ENCODE measurements at places on chromosomes 16 and 17.

DNA sequence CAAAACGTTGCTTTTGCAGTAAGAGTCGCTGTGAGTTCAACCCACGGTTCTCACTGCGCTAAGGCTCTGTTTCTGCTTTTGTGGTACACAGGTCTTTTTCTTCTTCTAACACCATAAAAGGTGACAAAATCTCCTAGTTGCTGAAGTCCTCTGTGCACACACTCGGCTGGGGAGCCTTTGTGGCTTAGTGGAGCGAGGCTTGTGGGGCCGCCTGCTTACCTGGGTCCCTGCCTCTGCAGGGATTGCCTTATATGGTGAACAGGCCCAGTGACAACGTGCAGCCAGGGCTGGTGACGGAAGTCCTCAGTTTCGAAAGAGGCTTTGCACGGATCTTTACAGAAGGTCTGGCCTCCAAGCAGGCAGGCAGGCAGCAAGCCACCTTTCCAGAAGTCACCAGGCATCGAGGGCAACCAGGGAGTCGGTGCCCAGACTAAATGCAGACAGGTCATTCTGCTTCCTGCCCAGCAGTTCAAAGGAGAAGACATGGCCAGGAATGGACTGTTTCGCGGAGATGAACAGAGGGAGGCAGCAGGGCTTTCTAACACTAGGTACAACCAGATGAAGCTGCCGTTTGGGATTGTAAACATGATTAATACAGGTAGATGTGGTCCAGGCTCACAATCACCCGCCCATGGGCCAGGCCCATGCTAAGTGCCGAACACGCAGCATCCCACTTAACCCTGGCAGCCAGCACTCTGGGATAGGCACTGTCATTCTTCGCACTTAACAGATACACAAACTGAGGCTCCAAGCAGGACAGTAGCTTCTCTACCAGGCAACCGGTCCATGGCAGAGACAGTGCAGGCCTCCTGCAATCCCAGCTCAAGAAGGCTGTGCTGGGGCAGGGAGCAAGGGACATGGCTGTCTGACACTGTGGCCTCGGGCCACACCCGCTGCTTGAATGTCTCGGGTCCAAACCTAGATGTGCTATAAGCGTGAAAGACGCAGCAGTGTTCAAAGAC is 10.7 kb upstream of the MEAK7 start:
- no peak overlapping the region for H3K4me3 ChIP-seq
- H3K27ac ChIP-seq = no peak overlapping the region
- H3K4me1 ChIP-seq = no peaks in the 10 kb centered on the region
- H3K27me3 ChIP-seq = no peaks in the 10 kb centered on the region

GRCh38 chr16:78684030-78684611 is 584.7 kb downstream of the WWOX start:
- H3K27me3 ChIP-seq = no peaks in the 10 kb centered on the region
- no peak for DNase-seq
- no peaks in the 10 kb centered on the region for H3K36me3 ChIP-seq
- no peak overlapping the region for H3K4me3 ChIP-seq
- no peaks in the 10 kb centered on the region for H3K4me1 ChIP-seq

DNA sequence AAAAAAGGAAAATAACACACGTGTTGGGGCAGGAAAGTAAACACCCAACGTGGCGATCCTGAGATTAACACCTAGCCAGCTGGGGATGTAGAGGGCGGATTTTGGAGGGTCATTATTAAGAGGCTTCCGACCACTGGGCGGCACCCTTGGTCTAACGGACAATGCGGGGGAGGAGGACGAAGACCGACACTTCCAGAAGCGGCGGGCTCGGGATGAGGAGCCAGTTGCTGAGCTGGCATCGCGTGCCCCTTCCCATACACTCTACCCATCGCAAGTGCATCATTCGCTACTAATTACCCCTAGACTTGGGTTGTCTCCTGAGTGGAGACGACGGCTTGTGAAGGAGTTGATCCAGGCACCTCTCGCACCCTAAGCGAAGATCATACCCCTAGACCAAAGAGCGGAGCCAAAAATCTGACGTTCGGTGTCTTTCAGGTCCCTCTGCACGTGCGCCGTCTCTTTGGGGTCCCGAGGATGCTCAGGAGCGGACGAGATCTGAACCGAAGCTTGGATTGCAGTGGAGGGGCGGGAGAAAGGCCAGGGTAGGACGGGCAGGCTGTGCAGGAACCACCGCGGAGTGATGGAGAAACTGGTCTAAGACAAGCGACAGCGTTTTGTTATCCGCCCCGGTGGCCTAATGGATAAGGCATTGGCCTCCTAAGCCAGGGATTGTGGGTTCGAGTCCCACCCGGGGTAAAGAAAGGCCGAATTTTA is 17.6 kb downstream of the ZNF213 start:
- no peak overlapping the region for H3K4me3 ChIP-seq
- peak overlapping the region; percentile 38 for H3K27ac ChIP-seq
- peak; percentile 85 for DNase-seq
- H3K36me3 ChIP-seq = no peaks in the 10 kb centered on the region

GRCh38 chr16:7372095-7372494 is 39.5 kb downstream of the RBFOX1 start:
- H3K4me3 ChIP-seq = no peak overlapping the region
- no peak for DNase-seq
- H3K27me3 ChIP-seq = no peaks in the 10 kb centered on the region
- no peaks in the 10 kb centered on the region for H3K36me3 ChIP-seq
- no peak overlapping the region for H3K27ac ChIP-seq
- no peaks in the 10 kb centered on the region for H3K4me1 ChIP-seq

DNA sequence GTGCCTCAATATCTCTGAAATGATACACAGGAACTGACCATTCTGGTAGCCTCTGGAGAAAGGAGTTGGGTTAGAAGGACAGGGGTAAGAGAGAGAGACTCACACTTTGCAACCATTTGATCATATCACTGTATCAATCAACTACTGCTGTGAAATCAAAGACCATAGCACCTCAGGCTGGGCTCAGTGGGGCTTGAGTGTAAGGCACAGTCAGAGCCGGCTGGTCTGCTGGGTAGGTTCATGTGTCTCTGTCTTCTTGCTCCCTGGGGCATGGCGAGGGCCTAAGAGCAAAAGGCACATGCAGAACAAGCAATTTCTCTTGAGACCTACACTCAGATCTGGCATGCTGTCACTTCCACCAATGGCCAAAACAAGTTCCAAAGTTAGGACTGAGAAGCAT is 46.7 kb upstream of the C16orf82 start:
- H3K27ac ChIP-seq = no peak overlapping the region
- DNase-seq = no peak
- no peak overlapping the region for H3K4me3 ChIP-seq
- H3K36me3 ChIP-seq = no peaks in the 10 kb centered on the region

GRCh38 chr16:49637933-49638672 is 217.8 kb downstream of the ZNF423 start:
- DNase-seq = no peak
- peaks cover 20% of the 10 kb centered on the region for H3K4me1 ChIP-seq
- no peaks in the 10 kb centered on the region for H3K27me3 ChIP-seq
- H3K36me3 ChIP-seq = no peaks in the 10 kb centered on the region

GRCh38 chr16:56414366-56414765 is 11.0 kb downstream of the AMFR start:
- peaks cover 5% of the 10 kb centered on the region for H3K36me3 ChIP-seq
- peak; percentile 35 for DNase-seq
- H3K4me1 ChIP-seq = peaks cover 2% of the 10 kb centered on the region

GRCh38 chr17:17206913-17207335 is 791 bp upstream of the PLD6 start:
- peak overlapping the region; percentile 48 for H3K4me3 ChIP-seq
- no peaks in the 10 kb centered on the region for H3K27me3 ChIP-seq
- peak overlapping the region; percentile 10 for H3K27ac ChIP-seq
- peaks cover 19% of the 10 kb centered on the region for H3K4me1 ChIP-seq

DNA sequence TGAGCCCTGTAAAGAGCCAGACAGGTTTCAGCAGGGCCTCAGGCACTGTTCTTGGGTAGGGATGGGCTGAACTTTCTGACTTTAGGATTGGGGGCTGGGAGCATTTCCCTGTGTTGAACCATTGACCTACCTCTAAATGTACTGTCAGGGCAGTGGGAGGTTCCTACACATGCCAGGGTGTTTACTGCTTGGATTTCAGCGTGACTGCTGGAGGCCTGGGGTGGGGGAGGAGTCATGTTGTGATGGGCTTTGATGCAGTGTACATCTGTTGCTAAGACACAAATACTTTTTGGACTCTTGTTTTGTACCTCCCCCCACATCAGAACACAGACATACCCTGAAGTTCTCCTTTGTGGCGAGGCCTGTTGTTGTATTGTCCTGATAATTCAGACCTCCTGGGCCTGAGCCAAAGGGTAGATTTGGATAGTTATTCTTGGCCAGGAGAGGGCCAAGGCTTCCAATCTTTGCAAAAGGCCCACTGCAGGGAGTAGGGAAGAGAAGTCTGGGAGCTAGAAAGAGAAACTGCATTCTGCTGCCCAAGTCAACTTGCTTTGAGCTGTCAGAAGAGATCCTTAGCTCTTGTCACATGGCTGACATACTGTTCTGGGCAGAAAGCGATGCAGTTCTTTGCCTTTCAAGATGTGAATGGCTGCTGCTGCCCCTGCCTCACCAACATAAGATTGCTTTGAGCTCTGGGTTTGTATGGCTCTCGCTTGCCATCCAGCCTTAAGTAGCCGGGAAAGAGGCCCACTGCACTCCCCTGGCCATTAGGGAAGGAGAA is 3.7 kb downstream of the NFE2L1 start:
- peak overlapping the region; percentile 46 for H3K27ac ChIP-seq
- H3K36me3 ChIP-seq = peaks cover 3% of the 10 kb centered on the region
- H3K4me1 ChIP-seq = peaks cover 59% of the 10 kb centered on the region
- peak; percentile 46 for DNase-seq
- H3K27me3 ChIP-seq = no peaks in the 10 kb centered on the region

DNA sequence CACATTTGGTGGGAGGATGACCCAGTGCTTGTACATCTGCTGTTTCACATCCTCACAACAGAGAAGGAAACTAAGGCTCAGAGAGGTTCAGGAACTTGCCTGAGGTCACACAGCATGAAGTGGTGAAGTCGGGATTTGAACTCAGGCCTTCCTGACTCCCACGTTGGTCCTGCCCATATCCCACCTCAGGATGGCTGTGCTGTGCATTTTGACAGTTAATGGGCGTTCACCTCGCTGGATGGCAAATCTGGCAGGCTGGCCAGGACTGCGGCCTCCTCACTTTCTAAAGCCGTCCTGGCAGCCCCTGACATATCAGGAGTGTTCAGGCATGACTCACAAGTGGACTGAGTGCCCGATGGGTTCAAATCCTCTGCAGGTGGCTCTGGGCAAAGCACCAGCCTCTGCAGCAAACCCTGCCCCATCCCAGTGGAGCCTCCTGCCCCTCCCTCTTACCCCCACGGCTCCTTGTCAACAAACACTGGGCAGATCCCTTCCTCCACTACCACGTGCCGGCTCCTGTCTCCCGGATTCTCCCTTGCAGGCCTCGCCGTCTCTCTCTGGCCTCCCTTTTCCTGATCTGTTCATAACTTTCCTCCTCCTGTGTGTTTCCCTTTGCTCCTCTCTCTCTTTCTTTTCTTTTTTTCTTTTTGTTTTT is 29.2 kb downstream of the SOCS3 start:
- H3K4me1 ChIP-seq = no peaks in the 10 kb centered on the region
- H3K27me3 ChIP-seq = peaks cover 2% of the 10 kb centered on the region
- no peak overlapping the region for H3K27ac ChIP-seq
- H3K36me3 ChIP-seq = no peaks in the 10 kb centered on the region
- H3K4me3 ChIP-seq = no peak overlapping the region
- DNase-seq = peak; percentile 64

GRCh38 chr16:29760567-29761279 is 14.9 kb upstream of the C16orf54 start:
- no peaks in the 10 kb centered on the region for H3K27me3 ChIP-seq
- DNase-seq = peak; percentile 88
- H3K4me3 ChIP-seq = peak overlapping the region; percentile 36
- H3K27ac ChIP-seq = peak overlapping the region; percentile 89
- H3K4me1 ChIP-seq = no peaks in the 10 kb centered on the region

DNA sequence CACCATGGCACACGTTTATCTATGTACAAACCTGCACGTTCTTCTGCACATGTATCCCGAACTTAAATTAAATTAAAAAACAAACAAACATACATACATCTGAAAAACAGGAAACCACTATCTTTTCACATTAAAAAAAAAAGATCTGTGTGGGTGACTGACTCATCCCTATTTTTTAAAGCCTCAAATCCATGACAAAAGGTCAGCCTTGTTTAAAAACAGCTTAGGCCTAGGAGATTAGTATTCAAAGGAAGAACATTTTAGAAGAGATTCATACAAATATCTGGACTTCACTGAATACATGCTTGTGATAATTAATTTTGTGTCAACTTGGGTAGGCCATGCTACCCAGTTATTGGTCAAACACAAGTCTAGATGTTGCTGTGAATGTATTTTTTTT is 4.7 kb upstream of the PRKAR1A start:
- H3K4me3 ChIP-seq = no peak overlapping the region
- no peaks in the 10 kb centered on the region for H3K4me1 ChIP-seq
- H3K36me3 ChIP-seq = no peaks in the 10 kb centered on the region
- H3K27me3 ChIP-seq = no peaks in the 10 kb centered on the region
- H3K27ac ChIP-seq = no peak overlapping the region
- DNase-seq = no peak

- DNase-seq = no peak
- no peaks in the 10 kb centered on the region for H3K36me3 ChIP-seq
- no peaks in the 10 kb centered on the region for H3K27me3 ChIP-seq
- H3K27ac ChIP-seq = no peak overlapping the region
- peaks cover 11% of the 10 kb centered on the region for H3K4me1 ChIP-seq
These were observed 3.9 kb upstream of the ZNF207 start for GRCh38 chr17:32345951-32346600.

GRCh38 chr16:3292604-3293003 is 9.3 kb downstream of the ZNF263 start:
- H3K4me3 ChIP-seq = no peak overlapping the region
- no peaks in the 10 kb centered on the region for H3K4me1 ChIP-seq
- H3K27ac ChIP-seq = no peak overlapping the region

DNA sequence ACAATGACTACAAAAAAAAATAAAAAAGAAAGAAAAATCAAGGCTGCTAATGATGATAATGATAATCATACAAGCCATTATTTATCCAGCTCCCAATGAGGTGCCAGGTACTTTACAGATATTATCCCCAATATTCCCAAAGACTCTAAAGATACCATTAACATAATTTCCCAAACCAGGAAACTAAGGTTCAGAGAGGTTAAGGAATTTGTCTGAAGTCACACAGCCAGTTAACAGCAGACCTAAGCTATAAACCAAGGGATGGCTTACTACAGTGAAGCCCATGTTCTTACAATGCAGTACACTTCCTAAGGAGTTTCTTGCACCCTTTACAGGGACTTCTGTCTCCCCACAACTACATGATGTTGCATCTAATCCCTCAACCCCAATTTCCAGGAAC is 45.7 kb upstream of the CDH5 start:
- no peak overlapping the region for H3K27ac ChIP-seq
- DNase-seq = no peak
- H3K4me3 ChIP-seq = no peak overlapping the region
- H3K36me3 ChIP-seq = no peaks in the 10 kb centered on the region
- peaks cover 2% of the 10 kb centered on the region for H3K27me3 ChIP-seq

- H3K4me3 ChIP-seq = no peak overlapping the region
- H3K36me3 ChIP-seq = no peaks in the 10 kb centered on the region
- H3K27me3 ChIP-seq = no peaks in the 10 kb centered on the region
- peaks cover 6% of the 10 kb centered on the region for H3K4me1 ChIP-seq
- H3K27ac ChIP-seq = peak overlapping the region; percentile 95
- DNase-seq = peak; percentile 36
These were observed 88.7 kb upstream of the CBX4 start for GRCh38 chr17:79927688-79928501.

All from small intestine (tissue), 16 donors.